CD4-positive, alpha-beta T cell (primary cell): ENCODE measurements at places on chromosomes 2 and 18. TPM values are rescaled to one million over a fixed set of nuclear protein-coding genes. Genes with fewer than 3 reads are reported as not detected.

- no peak for DNase-seq
These were observed 205.9 kb downstream of the PTGR3 start for GRCh38 chr18:75003039-75003438.

INHA gene
- not detected for total RNA-seq

DNA sequence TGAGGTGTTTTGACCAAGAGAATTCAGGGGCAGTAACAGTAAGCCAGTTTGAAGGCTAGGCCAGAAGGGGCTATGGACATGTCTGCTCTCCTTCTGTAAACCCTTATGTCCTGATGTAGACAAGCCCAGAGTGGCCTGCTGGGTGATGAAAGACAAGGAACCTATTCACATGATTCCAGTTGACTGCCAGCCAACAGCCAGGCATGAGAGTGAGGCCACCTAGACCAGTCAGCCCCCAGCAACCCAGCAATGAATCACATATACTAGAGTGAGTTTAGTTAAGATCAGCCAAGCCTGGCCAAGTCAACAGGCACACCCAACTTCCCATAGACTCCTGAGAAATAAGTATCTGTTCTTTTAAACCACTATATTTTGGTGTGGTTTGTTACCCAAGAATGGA, 1889.7 kb upstream of the CELF4 start:
- DNase-seq: no peak

- no peak for DNase-seq
These were observed 272.9 kb upstream of the NRP2 start for GRCh38 chr2:205409411-205409810.

- no peak for DNase-seq
These were observed 853 bp downstream of the LANCL1 start for GRCh38 chr2:210475706-210476105.

KYNU gene
- total RNA-seq: 0.38 TPM

INPP1 gene
- 2.7 TPM for total RNA-seq

GRCh38 chr18:2102022-2102421, 469.3 kb downstream of the METTL4 start:
- DNase-seq: no peak

GRCh38 chr2:26977012-26977411, 6.6 kb downstream of the MAPRE3 start:
- no peak for DNase-seq

SERPINB4 gene
- not detected for total RNA-seq

GDF7 gene
- total RNA-seq: 0.05 TPM

DNA sequence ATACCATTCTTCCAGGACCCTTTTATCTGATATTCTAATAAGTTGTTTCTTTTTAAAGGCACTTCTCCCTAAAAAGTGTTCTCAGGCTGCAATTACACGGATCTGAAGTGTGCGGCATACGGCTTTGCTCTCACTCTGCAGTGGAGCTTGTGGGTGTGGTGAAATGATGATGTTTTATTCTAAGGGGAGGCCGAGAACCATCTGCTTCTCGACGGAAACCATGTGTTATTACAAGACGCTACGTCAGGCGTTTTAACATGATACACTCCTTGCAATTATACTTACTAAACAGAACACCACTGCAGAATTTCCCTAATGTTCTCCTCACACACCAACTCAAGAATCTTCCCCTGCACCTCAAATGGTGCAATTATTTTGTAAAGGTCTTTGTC, 34.9 kb upstream of the CTDP1 start:
- no peak for DNase-seq

DNA sequence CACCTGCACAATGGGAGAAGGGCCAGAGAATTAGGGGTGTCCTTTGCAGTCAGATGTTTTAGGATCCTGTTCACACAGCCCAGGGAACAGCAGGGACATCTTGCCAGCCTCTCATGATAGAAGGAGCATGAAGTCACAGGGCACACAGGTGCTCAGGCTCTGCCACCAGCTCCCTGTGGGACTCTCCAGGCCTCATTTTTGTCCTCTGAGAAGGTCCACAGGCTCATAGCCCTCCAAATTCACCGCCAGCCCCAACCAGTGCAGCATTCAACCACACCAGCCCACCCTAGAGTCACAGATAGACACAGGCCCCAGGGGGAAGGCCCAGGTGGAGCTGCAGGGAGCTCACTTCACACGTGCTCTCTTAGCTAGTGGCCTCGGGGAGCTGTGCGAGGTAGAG, 391.7 kb downstream of the TNS1 start:
- DNase-seq: no peak

TBR1 gene
- total RNA-seq: not detected

ALKAL2 gene
- total RNA-seq: not detected

DNA sequence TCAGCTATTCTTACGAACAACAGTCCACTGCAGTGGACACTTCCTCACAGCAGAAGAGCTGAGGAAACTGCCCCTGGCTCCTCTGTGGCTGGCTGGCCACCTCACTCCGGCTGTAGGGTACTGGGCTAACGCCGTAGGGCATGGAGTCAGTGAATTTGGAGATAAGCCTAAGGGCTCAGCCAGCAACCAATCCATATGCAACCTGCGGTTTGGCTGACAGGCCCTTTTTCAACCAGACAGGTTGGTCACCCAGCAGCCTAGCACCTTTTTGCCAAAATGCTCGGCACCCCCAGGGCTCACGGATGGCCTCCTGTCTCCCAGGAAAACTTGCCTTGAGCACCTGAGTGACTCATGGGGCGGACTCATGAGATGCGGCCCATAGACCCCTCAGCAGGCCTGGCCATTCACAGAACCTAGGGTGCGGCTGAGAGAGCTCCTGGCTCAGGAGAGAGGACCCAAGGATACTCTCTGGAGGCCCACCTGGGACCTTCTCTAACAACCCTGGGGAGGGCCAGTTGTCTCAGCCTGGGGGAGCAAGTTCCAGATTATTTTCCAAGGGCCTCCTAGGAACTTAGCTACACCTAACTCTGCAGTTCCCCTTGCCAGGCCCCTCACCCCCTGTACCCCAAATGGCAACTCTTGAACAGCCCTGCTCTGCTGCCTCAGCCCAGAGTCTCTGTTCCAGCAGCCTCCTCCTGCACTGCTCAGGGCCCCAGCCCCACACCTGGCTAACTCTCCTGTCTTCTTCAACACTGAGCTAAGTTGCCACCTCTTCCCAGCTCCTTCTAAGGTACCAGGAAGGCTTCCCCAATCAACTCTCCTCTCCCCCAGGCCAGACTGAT, 252.1 kb downstream of the CYP26B1 start:
- DNase-seq: no peak

SERPINB3 gene
- total RNA-seq: not detected

TNFAIP6 gene
- not detected for total RNA-seq

- no peak for DNase-seq
These were observed at the start of gene ADCYAP1 for GRCh38 chr18:904218-905090. Gene ADCYAP1, plus strand, starts transcription at chr18:904871. Its CDS starts 516 bp downstream, at chr18:905387.

DNA sequence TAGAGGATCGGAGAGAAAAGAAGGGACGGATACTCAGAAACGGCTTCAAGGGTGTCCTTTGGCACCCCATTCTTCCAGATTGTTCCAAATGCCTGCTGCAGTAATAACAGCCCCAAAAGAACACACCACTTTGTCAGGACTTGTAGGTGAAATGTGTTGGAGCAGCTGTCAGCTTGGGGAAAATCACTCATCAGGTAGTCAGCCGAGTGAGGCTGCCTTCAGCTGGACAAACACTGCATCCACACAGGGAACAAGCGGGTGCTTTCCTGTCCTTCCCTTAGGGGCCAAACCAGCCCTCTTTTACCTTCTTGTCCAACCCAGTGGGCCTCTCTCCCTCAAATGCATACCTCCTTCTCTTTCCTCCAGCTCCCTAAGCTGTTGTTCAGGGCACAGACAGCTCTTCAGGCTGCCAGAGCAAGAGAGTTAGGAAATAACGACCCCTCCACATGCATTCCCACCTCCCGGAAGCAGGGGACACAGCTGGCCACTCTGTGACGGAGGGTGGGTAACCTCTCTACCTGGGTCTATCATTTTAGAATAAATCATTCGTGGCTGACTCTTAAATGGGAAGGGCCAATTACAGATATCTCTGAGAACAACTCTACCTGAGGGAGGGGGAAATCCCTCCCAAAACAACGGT, 48.1 kb downstream of the BCL11A start:
- DNase-seq: no peak

DNA sequence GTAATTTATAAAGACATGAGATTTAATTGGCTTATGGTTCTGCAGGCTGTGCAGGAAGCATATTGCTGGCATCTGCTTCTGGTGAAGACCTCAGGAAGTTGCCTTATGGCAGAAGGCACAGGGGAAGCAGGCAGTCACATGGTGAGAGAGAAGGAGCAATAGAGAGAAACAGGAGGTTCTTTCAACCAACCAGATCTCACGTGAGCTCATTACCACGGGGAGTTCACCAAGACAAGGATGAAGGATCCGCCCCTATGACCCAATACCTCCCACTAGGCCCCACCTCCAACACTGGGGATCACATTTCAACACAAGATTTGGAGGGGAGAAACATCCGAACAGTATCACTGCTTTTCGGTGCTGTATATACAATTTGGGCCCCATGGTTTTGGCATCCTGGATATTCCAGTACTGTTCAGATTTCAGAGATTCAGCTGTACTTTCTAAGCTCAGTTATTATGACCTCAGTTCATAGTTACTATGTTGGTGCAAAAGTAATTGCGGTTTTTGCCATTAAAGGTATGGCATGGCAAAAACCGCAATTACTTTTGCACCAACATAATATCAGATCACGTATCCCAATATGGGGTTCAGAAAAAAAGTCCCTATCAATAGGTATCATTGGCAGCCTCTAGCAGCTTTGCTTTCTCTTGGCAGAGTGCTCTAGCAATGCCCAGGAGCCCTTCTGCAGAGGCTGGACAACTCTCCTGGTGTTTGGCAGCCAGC, 189.6 kb upstream of the SIX3 start:
- DNase-seq: no peak

RNF125 gene
- 107 TPM for total RNA-seq

TEKT4 gene
- not detected for total RNA-seq

GRCh38 chr2:45963816-45964215, 312.3 kb downstream of the PRKCE start:
- no peak for DNase-seq

DNA sequence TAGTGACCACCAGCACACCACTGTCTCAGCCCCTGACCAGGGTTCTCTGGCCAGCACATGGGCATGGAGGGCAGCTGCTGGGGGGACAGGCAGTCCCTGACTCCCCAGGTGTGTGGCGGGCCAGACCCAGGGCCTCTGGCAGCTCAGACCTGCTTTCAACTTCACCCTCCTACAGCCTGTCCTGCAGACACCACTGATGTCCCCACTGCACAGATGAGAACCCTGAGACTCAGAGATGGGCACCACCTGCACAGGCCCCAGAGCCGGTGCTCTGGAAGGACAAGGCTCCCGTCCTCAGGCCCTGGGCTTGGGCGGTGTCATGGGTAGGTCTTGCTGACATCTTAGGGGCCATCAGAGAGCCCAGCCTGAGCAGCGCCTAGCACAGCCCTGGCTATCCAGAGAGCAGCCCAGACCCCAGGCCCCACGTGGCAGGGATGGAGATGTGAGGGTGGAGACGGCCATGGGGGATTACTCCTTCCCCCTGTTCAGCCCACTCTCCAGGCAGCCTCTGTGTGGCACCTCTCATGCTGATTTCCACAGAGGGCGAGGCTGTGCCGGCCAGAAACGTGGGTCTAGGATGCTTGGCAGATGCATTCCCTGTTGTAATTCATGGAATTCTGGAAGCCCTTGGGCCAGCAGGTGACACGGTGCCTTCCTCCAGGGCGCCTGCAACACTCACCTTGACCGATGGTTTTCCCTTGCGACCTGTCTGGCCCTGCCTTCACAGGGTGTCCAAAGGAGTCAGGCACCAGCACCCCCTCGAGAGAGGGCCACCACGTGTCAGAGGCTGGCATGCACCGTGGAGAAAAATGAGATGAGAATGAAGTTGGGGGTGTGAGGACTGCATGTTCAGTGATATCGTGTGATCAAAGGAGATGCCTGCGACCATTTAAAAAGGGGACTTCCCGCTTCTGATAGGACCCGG, 61.2 kb upstream of the GLI2 start:
- DNase-seq: no peak

GRCh38 chr18:77106331-77106730, 26.3 kb downstream of the MBP start:
- peak; percentile 76 for DNase-seq

GALNT3 gene
- total RNA-seq: 3.3 TPM

- DNase-seq: no peak
These were observed 271.5 kb downstream of the AGAP1 start for GRCh38 chr2:235765181-235765820.

GRCh38 chr2:223047260-223047761, 4.7 kb upstream of the KCNE4 start:
- DNase-seq: no peak

GRCh38 chr2:187523325-187523724, 30.9 kb downstream of the TFPI start:
- no peak for DNase-seq

PTPRN gene
- not detected for total RNA-seq

RGPD4 gene
- total RNA-seq: 0.63 TPM

DNA sequence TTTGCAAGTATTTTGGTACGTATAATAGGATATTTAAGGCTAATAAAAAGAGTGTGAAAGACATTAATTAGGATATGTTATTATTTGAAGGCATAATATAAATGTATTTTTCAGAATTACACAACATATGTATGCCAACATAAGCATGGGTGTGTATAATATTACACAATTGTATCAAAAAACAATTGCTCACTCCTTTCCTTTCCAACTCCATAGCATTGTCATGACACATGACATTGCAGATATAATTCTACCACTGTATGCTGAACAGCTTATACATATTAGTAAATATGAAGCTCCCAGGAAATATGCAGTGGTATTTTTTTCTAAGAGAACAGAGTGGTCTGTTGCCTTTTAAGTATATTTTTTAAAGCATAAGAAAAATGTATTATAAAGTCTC, 593.1 kb downstream of the TMX3 start:
- DNase-seq: no peak

DNA sequence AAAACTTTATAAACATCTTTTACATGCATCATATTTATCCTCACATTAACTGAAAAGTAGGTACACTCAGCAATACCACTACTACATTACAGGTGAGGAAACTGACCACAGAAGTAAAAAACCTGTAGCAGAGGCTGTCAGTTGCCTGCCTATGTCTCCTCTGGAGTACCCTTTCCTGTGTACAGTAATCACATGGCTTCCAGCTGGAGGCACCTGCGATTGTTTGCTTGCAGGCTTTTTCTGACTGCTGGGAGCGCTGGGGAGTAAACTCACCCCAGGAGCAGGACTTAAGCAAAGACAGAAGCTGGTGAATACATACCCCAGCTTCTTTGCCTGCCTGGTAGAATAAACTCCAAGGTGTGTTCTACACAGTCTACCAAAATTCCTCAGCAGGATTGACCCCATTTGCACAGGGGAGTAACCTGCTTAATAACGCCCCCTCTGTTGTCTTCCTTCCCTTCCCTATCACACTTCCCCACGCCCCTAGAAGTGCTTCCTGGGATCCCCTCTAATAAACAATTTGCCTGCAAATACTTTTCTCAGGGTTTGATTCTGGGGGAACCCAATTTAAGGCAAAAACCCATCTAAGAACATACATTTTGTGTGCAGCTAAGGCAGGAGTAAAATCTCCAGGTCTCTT, 138.9 kb downstream of the PTH2R start:
- no peak for DNase-seq

ANKRD62 gene
- total RNA-seq: not detected
